Activated T-cell treated with anti-CD3 and anti-CD28 coated beads for 1 hour (primary cell): ENCODE measurements at places on chromosomes 5 and 9.

GRCh38 chr9:107536462-107536861 is 46.9 kb upstream of the KLF4 start:
- no peak for DNase-seq

- DNase-seq = no peak
These were observed 5.5 kb upstream of the ITK start for GRCh38 chr5:157175071-157175612.

GRCh38 chr9:96199006-96199405 is 103.0 kb downstream of the HSD17B3 start:
- no peak for DNase-seq

DNA sequence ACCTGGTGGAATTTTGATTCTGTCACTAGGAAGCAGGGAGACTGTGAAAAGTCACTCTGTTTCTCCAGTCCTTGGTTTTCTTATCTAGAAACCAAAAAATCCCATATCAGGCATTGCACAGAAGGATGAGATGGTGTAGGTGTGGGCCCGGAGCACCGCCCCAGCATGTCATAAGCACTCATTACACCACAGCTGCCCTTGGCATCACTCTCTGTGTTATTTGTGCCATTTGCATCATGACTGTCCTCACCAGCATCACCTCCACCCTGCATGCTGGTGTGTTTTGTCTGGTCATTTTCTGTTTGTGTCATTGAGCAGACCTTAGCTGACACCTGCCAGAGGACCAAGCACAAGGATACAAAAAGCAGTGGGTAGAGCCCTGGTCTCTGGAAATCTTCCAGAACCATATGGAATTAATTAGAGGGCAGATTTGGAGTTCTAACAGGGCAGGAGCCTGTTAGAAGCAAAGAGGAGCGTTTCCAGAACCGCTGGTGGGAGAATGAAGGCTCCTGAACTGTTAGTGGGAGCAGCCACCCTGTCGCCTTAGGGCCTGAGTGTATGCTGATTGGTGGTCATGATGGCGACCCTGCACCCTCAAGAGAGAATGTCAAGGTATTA is 99.3 kb downstream of the AMBP start:
- no peak for DNase-seq

DNA sequence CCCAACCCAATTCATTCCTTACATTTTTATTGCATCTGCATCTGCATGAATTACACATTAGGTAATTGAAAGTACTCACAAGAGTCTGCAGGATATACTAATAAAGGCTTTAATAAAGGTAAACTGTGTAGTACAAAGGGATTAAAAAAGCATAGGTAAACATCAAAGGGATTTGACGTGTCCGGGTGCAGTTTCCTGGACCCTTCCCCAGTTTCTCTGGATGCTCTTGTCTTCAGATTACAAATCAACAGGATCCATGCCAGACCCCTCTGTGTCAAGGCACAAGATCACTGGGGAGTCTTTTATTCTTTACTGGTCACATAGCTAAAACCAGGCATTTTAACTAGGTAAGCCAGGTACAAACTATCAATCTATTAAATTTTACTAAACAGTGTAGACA is 177.2 kb upstream of the TYRP1 start:
- DNase-seq = no peak

DNA sequence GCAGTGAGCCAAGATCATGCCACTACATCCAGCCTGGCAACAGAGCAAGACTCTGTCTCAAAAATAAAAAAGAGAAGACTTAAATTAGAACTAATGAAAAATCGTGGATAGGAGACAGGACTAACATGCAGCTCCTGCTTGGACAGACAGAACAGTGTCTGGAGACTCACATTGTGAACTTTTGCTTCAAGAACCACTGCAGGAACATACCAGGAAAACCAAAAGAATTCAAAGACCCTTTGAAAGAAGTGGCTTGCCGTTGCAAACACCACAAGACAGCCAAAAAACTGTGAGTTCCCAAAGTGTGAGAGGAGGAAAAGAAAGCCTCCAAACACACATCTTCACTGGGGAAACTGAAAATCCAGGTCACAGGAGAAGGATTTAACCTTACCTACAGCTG is 48.8 kb upstream of the SNAPC3 start:
- no peak for DNase-seq

GRCh38 chr5:112533362-112533761 is 114.3 kb upstream of the EPB41L4A start:
- no peak for DNase-seq
